ENCODE measurements at places on chromosomes 6 and 20.

DNA sequence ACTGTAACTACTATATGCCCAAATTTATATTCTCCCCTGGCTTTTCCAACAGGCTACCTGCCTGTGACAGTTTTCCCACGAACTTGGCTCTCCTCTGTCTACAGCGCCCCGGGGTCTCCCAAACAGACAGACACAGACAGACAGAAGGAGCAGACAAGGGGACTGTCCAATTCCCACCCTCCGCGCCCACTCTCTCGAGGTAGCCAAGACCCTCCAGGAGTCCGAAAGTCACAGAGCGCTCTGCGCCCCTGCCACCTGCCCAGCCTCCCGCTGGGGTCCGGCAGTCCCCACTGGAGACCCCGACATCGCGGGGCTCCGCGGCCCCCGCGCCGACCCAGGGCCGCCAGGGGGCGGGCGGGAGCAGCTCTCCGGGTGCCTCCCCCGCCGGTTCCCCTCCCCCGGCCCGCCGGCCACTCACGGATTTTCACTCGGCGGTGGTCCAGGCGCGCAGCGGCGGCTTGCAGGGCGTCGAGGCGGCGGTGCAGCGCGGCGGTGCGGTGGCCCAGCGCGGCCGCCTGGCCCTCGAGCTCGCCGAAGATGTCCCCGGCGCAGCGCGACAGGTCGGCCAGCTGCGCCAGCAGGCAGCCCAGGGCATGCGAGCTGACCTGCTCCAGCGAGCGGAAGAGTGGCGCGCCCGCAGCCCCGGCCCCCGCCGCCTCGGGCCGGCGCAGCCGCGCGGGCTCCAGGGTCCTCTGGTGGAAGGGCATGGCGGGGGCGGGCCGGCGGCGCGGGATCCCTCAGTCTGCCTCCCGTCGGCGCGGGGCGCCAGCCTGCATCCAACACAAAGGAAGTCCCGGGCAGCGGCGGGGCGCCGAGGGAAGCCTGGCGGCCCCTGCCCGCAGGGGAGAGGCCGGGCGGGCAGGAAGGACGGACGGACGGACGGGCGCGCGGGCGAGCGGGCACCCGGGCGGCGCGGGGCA, 81.3 kb upstream of the CCDC28A start:
- peak; percentile 83 for DNase-seq

DNA sequence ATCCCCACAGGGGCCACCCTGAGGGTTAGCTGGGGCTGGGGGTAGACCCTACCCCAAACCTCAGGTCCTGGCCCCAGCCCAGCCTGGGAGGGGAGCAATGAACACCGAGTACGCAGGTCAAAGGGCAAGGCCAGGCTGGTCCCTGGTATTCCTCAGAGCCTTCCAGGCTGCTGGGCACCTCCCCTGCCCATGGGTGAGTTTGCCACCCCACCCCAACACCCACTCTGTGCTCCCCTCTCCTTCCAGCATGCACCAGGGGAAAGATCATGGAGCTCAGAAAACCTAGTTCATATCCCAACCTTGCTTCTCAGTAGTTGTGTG, 103.9 kb upstream of the FOXP4 start:
- DNase-seq, result peak; percentile 65

DNA sequence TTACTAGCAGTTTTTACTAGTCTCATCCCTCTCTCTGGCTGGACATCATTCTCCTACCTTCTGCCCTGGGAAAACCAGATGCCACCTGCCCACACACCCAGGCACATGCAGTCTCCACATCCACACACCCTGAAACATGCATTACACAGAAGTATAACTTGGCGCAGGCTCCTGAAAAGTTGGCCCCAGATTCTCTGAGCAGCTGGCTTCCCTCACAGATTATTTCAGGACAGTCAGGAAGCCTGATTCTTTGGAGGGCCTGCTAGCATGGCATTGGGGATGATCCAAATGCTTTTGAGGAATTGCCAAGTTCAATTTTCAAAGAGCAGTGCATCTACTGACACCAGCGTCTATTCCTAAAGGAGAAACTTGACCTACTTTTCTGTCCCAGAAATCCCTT, 27.8 kb upstream of the KIF16B start:
- DNase-seq, result peak; percentile 10

- no peak for DNase-seq
Measured at GRCh38 chr6:152220786-152221185, 413.3 kb downstream of the ESR1 start.

DNA sequence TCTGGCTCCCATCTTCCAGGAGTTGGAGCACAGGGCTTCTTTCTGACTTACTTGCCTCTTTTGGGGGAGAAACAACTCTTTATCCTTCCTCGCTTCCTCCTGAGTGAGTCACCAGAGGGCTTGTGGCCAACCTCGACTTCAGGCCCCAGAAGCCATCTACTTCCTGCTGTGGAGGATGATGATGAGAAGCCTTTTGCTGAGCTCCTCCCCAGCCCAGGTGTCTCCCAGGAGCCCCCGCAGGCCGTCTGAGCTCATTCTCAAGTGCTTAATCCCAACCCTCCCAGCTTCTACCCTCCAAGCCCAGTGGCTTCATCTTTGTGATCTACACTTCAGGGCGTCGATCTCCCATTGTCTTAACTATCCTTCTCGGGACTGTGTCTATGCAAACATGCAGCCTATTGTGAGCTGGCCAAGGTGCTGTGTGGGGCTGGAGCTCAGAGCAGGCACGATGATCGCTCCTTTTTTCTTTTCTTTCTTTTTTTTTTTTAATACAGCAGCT, 27.9 kb downstream of the SDCBP2 start:
- DNase-seq, result no peak

GRCh38 chr6:110085285-110085684, 94.2 kb downstream of the WASF1 start:
- DNase-seq, result no peak

GRCh38 chr6:132969196-132969595, 154.8 kb downstream of the RPS12 start:
- DNase-seq, result no peak

GRCh38 chr6:54588176-54588575, 258.4 kb upstream of the FAM83B start:
- DNase-seq, result no peak

DNA sequence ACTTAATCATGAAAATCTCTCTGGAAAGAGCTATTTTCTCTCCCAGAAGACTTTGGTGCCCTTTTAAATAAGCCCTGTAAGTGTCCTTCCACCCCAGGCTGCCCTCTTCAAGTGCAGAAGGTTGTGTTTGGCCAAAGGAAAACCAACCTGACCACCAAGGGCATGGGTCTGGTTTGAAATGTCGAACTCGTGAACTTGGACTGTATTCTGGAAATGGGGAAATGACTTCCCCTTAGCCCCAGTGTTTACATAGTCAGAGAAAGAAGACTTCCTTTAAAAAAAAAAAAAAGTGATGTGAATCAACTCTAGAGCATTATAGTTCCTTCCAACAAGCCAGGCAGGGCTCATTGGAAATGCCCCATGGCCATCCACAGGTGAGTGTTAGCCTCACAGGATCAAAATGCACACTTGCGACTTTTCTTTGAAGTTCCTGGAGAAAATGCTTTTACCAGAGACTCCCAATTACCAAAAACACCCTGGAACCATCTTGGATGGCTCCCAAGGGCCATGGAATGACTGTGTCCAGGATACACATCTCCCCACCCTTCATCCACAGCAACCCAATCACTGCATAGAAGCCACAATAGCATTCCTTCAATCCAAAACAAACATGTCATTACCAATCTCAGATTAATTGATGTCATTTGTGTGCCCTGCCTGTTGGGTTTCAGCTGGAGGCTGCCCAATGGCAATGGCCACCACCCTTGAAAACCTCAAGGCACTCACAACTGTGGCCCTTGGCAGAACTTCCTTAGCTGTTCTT, 133.8 kb downstream of the CLIC5 start:
- DNase-seq, result no peak

- peak; percentile 57 for DNase-seq
Measured at GRCh38 chr6:34792605-34793500, 970 bp downstream of the BLTP3A start.

DNA sequence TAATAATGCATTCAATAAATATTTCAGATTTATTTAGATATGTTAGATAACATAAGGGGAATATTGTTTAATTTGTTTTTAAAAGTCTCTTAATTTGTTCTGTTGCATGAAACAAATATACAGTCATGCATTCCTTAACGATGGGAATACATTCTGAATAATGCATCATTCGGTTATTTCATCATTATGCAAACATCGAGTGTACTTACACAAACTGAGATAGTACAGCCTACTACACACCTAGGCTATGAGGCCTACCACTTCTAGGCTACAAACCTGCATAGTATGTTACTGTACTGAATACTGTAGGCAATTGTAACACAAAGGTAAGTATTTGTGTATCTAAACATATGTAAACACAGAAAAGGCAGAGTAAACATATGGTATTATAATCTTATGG, 118.7 kb downstream of the EPHA7 start:
- no peak for DNase-seq

- DNase-seq, result peak; percentile 64
Measured at GRCh38 chr6:7727086-7727945, 1.4 kb downstream of the BMP6 start.

DNA sequence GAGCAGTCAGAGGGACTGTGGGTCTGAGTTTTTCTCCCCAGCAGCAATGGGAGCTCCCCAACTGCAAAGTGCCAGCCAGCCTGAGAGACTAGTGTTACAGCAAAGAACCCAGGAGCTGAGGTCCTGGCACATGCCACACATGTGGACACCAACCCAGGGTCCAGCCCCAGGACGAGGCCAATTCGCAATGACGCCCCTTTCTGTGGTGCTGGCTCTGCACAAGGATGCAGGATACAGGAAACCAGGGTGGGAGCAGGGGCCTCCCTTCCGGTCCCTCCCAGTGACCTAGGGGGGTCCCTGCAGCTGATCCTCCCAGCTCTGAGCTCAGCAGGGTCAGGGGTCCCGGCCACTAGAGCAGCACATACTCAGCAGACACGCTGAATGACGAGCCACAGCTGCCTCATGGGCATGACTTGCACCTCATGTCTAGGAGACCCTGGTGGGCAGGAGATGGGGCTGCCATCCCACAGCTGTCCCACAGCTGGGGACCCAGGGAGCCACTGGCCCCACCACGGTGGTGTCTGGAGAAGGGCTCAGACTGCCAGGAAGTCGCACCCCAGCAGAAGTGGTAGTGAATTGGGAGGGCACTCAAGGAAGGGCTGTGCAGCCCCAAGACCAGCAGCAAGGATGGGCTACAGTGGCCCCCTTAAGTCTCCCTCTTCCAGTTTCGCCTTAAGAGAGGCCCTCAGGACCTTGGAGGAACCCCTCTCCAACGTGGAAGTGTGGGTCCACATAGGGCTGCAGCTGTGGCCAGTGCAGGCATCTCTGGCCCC, 3.6 kb downstream of the ARFRP1 start:
- DNase-seq, result peak; percentile 39

GRCh38 chr20:49432550-49432949, 49.9 kb downstream of the KCNB1 start:
- DNase-seq, result no peak

DNA sequence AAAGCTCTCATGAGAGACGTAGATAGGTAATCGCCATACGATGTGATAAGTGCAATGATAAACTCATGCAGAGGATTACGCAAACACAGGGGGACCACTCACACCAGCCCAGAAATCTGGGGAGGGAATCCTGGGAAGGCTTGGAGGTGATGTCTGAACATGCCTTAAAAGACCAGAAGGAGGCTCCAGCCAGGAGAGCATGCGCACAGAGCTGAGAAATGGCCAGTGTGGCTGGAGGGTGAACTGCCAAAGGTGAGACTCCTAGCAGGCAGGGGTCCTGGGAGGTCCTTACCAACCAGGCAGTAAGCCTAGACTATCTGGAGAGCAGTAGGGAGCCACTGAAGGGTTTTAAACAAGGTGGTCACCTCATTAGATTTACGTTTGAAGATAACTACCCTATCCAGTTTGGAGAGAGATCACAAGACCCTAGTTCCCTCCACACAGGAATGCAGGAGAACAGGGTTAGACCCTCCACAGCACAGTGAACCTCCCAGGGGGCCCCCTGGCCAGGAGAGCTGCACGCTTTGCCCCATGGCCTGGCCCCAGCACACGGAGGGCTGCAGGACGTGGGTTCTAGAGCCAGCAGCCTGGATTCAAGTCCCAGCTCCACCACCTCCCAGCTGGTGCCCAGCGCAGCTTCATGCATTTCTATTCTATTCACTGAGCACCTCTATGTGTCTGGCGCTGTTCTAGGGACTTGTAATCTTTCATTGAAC, 13.1 kb downstream of the MDFI start:
- no peak for DNase-seq

- no peak for DNase-seq
Measured at GRCh38 chr6:119162134-119162775, 83.8 kb upstream of the FAM184A start.

DNA sequence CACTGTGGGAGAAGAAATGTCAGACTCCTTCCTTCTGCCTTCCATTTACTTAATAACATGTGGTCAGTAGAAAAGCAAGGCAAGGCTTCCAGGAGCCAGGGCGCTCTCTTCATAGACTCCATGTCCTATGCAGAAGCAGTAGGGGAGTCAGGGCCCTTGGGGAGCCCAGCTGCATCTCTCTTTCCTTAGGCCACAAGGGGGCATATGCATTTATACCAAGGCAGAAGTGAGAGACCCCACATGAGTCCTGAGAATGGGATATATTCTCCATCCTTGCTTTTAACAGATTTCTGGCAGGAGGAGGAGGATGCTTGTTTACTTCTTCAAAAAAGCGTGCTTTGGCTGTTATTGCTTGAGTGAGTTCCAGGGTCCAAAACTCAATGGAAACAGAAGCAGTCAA, 198.5 kb downstream of the HIVEP2 start:
- DNase-seq, result peak; percentile 54

DNA sequence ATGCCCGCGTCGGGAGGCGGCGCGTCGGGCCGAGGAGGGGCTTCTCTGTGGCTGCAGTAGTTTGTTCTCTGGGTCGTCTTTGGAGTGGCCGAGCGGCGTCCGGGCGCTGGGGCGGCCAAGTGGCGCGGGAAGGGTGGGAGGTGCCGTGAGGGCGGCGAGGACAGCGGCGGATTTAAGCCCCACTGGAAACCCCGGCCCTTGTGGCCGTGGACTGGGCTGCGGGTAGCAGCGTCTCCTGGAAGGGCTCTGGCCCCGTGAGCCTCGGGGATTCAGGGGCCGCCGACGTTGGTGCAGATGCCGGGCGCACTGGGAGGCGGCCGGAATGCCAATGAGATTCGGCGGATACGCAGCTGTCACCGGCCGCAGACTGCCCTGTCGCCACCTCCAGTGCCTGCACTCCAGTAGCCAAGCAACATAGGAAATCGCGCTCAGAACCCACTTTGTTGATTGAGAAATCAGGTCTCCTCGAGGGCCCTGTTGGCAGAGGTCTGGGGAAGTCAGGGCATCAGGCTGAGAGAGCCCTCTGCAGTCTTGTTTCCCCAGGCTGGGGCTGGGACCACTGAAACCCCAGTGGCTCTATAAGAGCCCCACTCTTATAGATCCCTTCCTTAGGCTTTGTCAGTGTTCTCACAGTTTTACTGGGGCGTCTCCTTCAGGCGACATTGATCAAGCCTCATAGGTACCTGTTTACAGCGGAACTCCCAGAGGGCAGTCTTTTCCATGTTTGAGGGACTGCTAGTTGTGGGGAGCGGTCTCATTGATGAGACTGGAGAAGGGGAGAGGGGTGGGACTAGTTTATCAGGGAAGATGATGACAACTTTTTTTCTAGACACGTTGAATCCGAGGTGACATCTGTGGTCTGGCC, 642 bp downstream of the GZF1 start:
- DNase-seq, result no peak

GRCh38 chr6:70033781-70034180, 167.4 kb downstream of the COL19A1 start:
- no peak for DNase-seq

GRCh38 chr20:11676630-11677287, 240.9 kb upstream of the BTBD3 start:
- peak; percentile 72 for DNase-seq

Data from ecto neural progenitor cell (in vitro differentiated cells).